ENCODE measurements at places on chromosomes 2 and 18.

DNA sequence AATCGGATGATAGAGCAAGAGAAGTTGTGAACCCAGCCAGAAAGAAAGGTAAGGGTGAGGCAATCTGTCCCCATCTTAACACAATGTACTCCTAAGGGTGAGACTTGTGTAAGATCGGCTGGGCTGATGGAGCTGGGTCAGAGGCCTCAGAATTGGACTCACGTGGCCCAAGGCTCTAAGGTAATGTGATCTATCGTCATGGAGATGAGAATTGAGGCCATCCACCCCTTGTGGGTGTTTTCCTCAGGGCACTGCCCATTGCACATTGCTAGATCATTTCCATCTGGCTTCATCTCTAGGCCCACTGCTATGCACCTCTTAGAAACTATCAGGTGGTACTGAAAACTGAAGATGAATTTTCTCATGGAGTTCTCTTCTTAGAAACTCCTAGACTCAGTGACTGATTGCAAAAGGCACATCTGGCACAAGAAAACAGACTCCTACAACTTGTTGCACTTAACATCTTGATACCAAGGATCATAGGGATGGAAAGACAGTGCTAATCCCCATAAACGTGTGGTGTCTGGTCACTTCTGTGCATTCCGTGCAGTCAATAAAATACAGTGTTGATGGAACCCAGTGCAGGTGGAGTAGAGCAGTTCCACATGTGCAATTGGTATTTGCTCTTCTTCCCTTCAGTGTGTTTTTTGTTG, 228.9 kb upstream of the FOSL2 start:
- no peak for DNase-seq

- no peak for DNase-seq
These were observed 369.8 kb upstream of the SOX11 start for GRCh38 chr2:5322396-5322795.

- DNase-seq: peak; percentile 21
These were observed 111.8 kb upstream of the CYP20A1 start for GRCh38 chr2:203126996-203127395.

DNA sequence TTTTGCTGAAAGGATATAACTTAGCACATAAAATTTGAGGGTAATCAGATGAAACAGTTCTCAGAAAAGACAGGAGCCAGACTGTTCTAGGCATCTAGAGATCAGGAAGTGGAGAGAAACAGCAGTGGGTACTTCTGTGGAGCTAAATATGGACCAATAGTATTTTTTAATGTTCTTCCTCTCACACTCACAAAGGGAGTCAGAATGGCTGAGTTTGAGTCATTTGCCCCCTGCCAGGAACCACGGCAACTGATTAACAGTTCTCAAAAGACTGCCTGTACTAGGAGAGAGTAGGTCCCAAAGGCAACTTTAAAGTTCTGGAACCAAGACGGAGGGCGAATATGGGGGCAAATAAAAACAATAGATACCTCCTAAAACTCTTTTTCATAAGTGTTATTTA, 107.5 kb downstream of the GULP1 start:
- peak; percentile 38 for DNase-seq

GRCh38 chr18:48949606-48950535, 894 bp downstream of the SMAD7 start:
- no peak for DNase-seq

DNA sequence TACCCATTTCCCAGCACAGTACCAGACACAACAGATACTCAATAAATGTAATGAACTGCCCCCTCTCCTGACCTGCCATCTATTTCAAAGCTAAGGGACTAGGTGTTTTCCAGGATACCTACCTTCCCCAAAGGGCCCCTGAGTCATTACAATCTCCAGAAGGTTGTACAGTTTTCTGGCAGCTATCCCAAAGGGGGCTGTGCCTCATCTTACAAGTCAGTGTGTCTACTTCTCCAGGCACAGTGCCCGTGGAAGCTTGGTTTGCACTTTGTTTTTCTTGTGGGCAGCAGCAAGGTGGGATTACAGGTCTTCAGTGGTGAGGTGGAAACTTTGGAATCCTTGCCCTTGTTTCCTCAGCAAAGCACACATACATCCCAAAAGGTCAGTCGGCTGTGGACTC, 62.8 kb upstream of the CYP26B1 start:
- no peak for DNase-seq

DNA sequence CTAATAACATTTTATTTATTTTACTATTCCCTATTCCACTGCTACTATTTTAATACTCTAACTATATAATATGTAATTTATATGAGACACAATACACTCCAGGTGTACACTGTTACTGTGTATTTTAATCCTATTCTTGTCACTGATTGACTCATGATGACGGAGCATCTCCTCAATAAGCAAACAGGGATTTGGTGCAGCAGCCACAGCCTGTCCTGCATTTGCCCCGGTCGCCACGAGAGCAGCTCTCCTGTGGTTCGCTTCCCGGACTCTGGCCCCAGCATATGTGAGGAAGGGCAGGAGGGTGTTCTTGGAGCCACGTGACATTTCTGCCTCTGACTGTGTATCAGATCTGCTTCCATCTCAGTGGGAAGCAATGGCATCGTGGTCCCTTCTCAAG, 74.1 kb upstream of the PXDN start:
- no peak for DNase-seq

GRCh38 chr2:53755121-53755520, 12.5 kb upstream of the CHAC2 start:
- DNase-seq: peak; percentile 44

DNA sequence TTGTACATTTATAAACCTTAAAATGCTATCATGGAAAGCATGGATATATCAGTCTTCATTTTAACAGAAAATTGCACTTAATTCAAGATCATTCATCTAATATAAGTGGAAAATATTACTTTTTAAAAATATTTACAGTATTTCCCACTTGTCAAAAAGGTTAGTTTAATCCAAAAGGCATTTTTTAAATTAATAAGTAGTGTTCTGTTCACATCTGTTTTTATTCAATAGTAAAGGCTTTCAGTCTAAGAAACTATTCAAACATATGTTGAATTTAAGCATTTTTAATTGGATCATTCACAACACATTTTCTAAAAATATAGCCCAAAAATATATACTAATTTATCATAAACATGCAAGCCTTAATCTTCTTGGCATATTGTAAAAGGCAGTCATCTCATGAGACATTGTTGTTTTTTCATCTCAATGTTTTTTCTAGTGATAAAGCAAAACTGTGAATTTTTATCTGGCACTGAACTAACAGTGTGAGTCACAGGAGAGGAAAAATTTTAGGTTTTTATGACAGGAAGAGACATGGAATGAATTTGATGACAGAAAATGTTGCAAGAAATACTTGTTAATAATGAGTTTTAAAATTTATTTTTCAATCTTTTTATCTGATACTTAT, 1642.5 kb upstream of the TMEFF2 start:
- DNase-seq: peak; percentile 83

DNA sequence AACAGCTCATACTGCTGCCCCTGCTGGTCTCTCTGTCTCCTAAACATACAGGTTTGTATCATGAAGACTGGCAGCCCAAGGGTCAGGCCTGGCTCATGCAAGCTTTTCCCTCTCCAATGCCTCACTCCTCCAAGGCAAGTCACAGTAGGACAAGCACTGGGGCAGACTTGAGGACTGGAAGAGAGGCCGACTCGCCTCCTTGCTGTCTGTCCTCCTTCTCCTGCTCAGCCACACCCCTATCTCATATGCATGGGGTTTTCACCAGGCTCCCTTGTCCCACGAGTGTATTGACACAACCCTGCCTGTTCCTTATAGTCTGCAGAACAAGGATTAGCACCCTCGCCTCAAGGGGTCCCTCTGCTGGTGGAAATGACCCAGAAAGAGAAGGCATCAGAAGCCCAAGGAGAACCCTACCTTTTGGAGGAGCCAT, 223.7 kb downstream of the SOX11 start:
- DNase-seq: no peak

DNA sequence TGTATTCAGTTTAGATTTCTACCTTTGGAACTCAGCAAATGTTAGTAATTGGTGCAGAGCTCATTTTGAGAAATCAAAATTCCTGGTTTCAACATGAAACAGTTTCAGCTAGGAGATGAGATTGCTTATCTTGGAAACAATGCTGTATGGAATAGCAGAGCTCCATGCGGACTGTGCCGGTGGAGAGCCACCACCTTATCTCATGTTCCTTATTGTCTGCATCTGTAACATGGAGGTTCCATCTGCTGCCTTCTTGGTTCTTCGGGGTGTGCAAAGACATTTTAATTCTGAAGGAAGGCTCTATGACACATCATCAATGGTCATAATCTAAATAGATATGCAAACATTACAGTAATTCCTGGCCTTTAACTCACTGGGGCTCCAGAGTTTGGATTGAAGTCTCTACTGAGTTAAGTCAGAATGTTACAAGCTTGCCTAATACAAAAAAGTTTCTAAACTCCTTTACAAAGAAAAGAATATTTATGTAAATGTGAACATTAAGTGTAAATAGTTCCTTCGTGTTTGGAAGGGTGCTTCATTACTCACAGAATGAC, 65.3 kb downstream of the PRKRA start:
- DNase-seq: no peak

DNA sequence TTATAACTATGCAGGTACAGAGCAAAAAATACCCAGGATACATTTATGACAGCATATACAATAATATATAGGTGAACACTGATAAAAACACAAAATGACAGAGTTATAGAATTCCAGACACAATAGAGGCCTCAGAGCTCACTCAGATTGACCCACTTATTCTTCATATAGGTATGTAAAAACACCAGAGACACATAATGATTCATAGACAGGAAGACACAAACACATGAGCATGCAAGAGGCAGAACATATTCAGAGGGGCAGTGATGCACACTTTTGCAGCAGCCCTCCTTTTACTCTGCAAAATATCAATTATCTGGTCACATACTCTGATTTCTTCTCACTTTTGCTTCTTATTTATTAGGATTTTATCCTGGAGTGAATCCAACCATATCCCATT, 633.3 kb upstream of the ACVR2A start:
- DNase-seq: no peak

- no peak for DNase-seq
These were observed 79.6 kb downstream of the ROCK2 start for GRCh38 chr2:11264818-11265217.

DNA sequence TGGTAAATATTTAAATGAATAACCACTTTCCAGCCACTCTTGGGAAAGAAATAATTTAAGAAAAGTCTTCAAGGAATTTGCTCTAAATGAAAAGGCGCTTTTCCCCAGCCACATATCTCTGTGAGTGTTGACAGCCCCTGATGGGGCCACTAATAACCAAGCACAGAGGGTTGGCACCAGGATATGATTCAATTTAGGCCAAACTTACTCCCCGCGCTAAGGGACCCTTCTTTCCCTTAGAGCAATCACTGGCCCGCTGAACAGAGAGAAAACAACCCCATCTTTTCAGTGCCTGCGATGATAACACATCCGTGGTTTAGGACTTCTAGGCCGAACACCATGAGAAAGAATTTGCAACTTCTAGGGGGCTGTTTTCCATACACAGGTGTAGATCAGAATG, 310.8 kb downstream of the EIPR1 start:
- DNase-seq: no peak

- no peak for DNase-seq
These were observed 92.2 kb downstream of the COL6A3 start for GRCh38 chr2:237321746-237322145.

GRCh38 chr2:25159949-25160348, 8.4 kb downstream of the POMC start:
- DNase-seq: no peak

- no peak for DNase-seq
These were observed 4.8 kb downstream of the RNPEPL1 start for GRCh38 chr2:240573071-240573515.

DNA sequence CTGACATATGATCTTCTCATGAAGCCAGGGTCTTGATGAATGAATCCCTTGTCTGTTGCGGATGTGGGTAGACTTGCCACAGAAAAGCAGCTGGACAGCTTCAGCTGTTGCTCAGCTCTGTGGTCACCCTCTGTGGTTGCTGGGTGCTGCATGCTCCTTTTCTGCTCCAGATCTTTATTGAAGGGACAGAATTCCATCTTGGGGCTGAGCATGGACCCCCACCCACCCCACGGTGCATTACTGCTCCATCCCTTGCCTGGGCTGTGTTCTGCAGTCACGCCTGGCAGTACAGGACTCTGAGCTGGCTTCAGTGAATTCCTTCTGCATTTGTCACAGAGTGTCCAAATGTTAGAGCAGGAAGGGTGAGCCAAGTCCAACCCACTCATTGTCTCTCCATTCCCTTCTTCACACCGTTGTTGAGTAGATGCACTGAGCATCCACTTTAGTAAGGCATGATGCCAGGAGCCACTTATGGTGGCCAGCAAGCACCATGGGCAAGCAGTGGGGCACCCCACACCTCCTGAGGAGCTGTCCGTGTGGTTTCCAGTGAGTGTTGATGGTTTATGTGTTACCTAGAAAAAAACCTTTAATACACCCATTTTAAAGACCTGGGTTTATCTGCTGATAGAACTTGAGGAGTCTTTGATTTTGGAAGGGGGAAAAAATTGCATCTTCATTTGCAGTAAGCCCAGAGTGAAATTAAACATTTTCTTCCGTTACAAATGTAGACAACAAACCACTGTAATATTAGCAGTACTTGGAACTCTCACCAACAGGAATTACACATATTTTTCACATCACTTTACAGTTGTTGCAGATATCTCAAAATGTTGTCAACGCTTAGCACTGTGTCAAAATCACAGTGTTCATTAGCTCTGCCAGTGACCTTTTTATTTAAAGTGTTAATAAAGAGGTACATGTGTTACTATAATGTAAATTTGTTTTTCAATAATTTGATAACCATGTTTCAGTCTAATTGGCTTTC, 14.7 kb upstream of the ITGB6 start:
- DNase-seq: peak; percentile 91

- no peak for DNase-seq
These were observed 247.8 kb upstream of the SESTD1 start for GRCh38 chr2:179512281-179513035.

- DNase-seq: no peak
These were observed 28.1 kb downstream of the TMEM163 start for GRCh38 chr2:134690629-134691215.

- no peak for DNase-seq
These were observed 570.7 kb downstream of the EPHA4 start for GRCh38 chr2:221001381-221001801.

GRCh38 chr2:38386377-38386776, 9.3 kb upstream of the ATL2 start:
- no peak for DNase-seq

- no peak for DNase-seq
These were observed 606 bp downstream of the OTOF start for GRCh38 chr2:26477126-26477910.

- no peak for DNase-seq
These were observed 504.0 kb downstream of the LRRTM4 start for GRCh38 chr2:77018219-77018618.

DNA sequence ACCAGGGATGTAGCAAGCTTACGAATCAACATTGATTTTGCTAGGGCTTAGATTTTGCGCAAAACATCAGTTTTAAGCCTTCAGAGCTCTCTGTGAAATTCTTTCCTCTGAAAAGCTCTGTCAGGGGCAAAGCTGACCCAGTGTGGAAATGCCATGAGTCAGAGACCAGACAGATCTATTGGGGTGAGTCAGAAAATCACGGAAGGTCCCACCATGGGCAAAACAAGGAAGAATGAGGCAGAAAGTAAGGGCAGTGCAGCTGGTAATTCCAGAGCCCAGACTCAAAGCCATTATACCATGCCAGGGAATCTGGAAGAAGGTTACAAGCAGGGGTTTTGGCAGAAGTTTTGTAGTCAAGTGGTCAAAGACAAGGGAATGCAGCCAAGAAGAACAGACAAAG, 256.6 kb upstream of the CTAGE1 start:
- peak; percentile 95 for DNase-seq

- DNase-seq: no peak
These were observed 11.0 kb upstream of the SMCHD1 start for GRCh38 chr18:2644535-2644934.

- DNase-seq: no peak
These were observed 194.5 kb downstream of the IKZF2 start for GRCh38 chr2:212956665-212957607.

- DNase-seq: no peak
These were observed 32.3 kb downstream of the SCN9A start for GRCh38 chr2:166343467-166343866.

Measured in fibroblast of the aortic adventitia (primary cell).